BJ (cell line): ENCODE measurements at places on chromosomes 3 and 15.

DNA sequence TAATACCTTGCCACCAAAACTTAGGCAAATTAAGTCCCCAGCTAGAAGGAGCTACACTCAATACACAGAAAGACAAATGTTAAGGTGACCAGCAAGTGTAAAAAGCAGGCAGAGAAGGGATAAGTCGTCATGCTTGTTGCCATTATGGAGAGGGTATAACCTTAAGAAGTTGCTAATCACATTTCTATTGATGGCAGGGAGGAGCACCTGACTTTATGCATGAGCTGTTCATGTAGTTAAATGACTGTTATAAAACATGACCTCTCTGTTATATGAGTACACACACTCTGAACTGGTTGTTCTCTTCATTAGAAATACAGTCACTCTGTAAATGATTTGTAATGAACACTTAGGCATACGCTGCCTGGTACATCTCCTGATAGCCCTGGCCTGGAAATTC, 6.6 kb upstream of the CCNL1 start:
- no peak for DNase-seq

GRCh38 chr3:197289726-197290125, 8.7 kb downstream of the DLG1 start:
- no peak for DNase-seq

DNA sequence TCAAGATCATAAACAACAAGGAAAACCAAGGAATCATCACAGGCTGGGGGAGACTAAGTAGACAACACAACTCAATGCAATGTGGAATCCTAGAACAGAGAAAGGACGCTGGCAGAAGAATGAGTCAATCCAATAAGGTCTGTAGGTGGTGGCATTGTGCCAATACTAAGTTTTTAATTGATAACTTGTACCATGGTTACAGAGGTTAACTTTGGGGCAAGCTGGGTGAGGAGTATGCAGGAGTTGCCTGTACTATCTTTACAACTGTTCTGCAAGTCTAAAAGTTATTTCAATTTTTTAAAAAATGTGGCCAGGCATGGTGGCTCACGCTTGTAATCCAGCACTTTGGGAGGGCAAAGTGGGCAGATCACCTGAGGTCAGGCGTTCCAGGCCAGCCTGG, 46.2 kb downstream of the RORA start:
- DNase-seq = no peak

- no peak for DNase-seq
These were observed 78.7 kb downstream of the USP13 start for GRCh38 chr3:179731544-179731943.

- no peak for DNase-seq
These were observed 3.9 kb downstream of the ITIH3 start for GRCh38 chr3:52798376-52798977.

DNA sequence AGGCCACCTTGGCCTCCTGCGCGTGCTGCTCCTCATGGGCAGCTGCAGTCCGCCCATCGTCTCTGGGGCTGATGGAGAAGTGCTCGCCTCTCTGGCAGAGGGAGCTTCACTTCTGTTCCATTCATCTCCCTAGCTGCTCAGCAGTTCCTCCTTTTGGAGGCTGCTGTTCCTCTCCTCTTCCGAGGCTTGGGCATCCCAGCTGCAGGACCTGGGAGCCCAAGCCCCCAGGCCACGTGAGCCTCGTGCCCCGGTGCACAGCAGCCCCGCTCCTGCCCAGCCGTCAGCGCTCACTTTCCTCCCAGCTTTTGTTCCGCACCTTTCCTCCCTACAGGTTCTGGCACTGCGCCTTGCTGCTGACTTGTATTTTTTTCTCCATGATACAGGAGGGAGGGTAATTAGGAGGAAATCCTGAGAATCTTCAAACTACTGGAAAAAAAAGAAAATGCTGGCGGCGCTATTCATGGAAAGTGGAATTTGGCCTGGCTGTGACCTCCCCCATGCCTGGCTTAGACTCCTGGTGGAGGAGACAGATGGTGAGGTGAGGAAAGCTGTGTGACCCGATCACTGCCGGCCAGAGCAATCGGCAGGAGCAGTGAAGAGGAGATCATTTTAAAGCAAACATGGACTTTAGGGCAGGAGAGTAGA, 210.1 kb downstream of the CHST2 start:
- no peak for DNase-seq

- no peak for DNase-seq
These were observed 159.1 kb downstream of the CHL1 start for GRCh38 chr3:355622-356021.

GRCh38 chr3:147007736-147008245, 398.6 kb downstream of the ZIC4 start:
- no peak for DNase-seq

DNA sequence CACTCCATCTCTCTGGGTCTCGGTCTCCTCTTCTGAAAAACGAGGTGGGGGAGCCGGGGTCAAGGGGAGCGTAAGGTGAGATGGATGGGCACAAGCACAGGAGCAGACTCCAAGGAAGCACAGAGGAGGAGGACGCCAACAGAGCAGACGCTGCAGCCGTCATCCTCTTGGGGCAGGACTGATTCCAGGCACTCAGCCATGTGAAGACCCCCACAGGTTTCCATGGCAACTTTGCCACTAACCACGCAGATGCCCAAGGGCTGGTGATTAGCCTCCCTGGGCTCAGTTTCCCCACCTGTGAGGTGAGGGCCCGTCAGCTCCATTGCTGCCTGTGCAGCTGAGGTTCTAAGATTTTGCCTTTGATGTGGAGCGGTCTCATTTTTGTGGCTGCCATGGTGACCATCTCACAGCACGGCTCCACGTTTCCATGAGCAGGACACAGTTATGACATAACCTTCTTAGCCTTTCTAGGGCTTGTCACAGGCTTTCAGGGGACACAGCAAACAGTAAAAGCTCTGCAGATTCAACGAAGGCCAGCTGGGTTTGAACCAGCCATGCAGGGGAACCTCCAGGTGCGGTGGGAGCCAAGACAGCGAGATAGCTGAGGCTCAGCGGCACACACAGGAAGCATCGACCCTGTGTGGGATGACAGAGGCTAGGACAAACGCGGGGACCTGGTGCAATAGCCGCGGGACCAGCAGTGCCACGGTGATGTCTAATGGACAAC, 170.3 kb downstream of the NUP210 start:
- DNase-seq = no peak

DNA sequence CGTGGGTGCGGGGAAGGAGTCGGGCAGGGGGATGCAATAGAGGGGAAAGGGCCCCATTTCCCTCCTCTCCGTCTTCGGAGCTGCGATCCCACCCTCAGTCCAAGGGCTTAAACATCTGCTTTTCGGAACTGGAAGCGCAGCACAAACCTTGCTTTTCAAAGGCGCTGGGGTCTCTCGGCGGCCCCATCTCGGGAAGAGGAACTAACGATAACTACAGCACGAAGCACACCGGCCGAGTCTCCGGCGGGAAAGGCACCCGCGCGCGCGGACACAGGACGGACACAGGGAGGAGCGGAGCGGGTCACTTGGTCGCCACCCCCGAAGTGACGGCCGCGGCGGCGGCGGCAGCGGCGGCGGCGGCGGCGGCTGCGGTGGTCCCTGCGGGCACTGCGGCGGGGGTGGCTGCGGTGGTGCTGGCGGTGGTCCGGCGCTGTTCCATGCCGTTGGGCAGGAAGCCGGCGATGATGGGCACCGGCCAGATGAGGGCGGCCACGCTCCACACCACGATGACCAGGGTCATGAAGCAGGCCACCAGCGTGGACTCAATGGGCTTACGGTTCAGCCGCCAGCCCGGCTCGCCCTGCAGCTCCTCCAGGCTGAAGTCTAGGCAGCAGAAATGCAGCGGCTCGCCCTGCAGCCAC, 1.1 kb downstream of the TMEM158 start:
- no peak for DNase-seq

GRCh38 chr3:39260318-39260717, 19.5 kb downstream of the CX3CR1 start:
- DNase-seq = no peak

GRCh38 chr15:74994236-74994635, 1.1 kb upstream of the SCAMP5 start:
- DNase-seq = no peak

GRCh38 chr3:45322616-45323015, 65.8 kb upstream of the LARS2 start:
- DNase-seq = no peak

DNA sequence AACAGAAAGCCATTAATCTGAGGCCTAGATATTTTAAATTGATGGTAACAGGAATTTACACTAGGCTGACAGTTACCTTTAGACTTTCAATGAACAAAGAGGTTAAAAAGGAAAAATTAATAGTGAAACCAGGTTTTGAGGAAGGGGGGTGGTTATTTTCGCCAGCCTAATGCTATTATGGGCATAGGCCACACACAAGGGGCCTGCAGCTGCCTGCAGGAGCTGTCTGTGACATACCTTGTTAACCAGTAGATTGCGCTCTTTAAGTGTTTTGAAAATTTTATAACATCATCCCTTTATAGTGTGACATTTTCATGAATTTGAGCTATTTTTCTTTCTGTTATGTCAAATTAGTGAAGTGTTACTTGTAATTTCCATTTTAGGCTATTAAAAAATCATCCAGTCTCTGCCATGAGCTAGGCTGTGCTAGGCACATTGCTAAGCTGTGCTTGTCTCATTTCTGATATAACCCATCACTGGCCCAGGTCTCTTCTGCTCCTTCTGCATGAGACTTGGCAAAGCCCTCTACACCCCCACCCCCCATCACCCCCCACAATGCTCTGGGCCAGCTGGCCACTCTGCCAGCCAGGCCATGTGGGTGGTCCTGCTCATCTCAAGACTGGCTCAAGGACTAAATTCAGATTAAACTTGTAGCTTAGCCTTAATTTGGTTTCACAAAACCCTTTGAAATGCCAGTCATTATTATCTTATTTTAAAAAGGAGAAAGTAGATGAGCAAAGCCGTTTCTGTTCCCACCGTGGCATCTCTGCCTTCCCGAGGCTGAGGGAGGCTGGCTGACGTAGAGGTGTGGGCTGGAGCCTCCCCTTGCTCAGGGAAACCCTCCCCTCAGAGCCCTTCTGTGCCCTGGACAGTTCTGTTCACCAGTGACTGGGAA, 48.4 kb upstream of the SEC22A start:
- no peak for DNase-seq

GRCh38 chr3:186643493-186643892, 3.3 kb downstream of the FETUB start:
- no peak for DNase-seq

GRCh38 chr3:73423116-73423515, 201.6 kb downstream of the PDZRN3 start:
- no peak for DNase-seq

DNA sequence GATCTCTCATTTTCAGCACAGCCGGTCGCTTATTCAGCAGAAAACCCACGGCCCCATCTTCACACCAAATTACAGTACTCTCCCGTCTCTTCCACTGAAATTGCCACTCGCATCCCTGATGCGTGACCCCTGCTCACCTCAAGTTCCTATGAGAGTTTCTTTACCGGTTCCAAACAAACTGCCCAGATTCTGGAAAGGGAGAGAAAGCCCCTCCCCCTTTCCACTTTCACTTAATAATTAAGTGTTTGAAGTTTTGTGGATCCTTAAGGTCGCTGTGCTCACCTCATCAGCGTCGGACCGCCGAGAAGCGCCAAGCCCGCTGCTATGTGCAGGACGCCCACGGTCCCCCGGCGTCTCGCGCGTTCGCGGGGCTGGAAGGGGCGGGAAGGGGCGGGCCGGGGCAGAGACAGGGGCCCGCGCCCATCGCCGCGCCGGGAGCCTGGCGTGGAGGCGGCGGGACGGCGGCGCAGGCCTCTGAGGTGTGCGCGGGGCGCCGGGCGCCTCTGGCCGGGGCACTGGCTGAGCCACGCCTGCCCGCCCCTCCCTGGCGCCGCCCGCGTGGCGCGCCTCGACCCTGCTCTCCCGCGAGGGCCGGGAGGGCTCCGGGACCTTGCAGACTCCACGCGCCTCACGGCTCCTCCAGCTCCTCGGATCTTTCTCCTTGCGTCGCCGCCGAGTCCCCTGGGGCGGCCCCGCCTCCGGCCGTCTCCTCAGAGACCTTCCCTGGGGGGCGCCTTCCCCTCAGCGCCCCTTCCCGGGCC, at the start of gene GPR156:
Gene GPR156 (minus strand): TSS at position 476 of the 761 bp plus-strand sequence. CDS start 41,124 bp downstream, outside the sequence.
- no peak for DNase-seq

- no peak for DNase-seq
These were observed 53.7 kb downstream of the GRIP2 start for GRCh38 chr3:14486460-14486859.

GRCh38 chr3:12442654-12443501, 41.4 kb upstream of the TSEN2 start:
- DNase-seq = no peak

GRCh38 chr3:129683201-129683600, 76.7 kb upstream of the PLXND1 start:
- DNase-seq = no peak
